Activated CD8-positive, alpha-beta T cell treated with anti-CD3 and anti-CD28 coated beads for 36 hours (primary cell): ENCODE measurements at places on chromosomes 11 and 22. TPM values are rescaled to one million over a fixed set of nuclear protein-coding genes. Genes with fewer than 3 reads are reported as not detected.

Gene NXPE2
- total RNA-seq: not detected

Gene FAM181B
- total RNA-seq: not detected

Gene DEFB131B
- total RNA-seq: not detected

DNA sequence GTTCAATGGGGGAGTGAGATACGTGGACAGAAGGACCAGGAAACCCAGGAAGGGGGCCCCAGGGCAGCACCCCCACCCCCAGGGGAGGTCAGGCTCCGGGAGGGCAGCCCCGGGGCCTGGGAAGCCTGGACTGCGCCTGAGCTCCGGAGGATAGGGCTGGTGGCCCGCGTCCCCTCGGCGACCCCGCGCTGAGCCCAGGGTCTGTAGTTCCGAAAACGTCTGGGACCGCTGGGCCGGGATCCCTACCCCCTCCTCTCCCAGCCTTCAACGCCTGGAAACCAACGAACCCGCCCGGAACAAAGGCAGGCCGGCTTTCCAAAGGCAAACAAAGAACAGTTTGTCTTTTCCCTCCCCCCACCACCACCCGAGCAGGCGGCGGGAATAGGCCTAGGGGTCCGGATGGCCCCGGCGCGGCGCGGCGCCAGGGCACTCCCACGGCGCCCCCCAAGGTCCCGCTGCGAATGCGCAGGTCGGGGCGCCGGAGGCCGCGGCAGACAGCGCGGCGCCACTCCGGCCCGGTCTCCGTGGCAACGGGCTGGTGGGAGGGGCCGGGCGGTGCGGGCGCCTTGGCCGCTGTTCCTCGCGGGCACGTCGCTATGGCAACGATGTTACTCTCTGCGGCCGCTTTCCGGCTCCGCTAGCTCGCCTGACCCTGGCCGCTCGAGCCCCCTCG is 58.5 kb downstream of the IGLL1 start:
- DNase-seq: peak; percentile 81

GRCh38 chr11:102139081-102139498 is 28.8 kb downstream of the YAP1 start:
- no peak for DNase-seq

- DNase-seq: peak; percentile 14
These were observed 17.1 kb downstream of the MARK2 start for GRCh38 chr11:63855975-63856374.

GRCh38 chr22:46636221-46637002 is 16.2 kb downstream of the GRAMD4 start:
- DNase-seq: no peak
